Stimulated activated CD8-positive, alpha-beta memory T cell treated with anti-CD3 and anti-CD28 coated beads, Interleukin-4, amount 100 ng/mL, for 1 hour (primary cell): ENCODE measurements at places on chromosomes 6 and 20.

GRCh38 chr6:150704447-150705192 is 104.9 kb downstream of the PLEKHG1 start:
- no peak for DNase-seq

- DNase-seq: no peak
Measured at GRCh38 chr6:113647143-113647889, 209.8 kb upstream of the MARCKS start.

DNA sequence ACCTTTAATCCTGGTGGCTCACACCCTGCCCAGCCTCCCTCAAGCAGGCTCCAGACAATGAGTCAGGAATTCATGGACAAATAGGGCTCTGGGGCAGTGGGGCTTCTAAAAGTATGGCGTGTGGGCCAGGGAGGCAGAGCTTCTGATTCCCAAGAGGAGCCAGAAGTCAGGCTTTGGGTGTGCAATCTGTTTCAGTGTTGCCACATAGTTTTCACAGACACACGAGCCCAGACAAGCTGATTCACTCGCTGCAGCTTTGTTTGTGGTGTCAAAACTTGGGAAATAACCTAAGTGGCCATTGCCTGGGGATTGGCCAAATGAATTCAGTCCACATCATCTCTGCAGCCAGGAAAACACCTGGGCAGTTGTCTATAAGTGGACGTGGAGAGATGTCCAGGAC is 9.2 kb downstream of the PEDS1 start:
- no peak for DNase-seq

DNA sequence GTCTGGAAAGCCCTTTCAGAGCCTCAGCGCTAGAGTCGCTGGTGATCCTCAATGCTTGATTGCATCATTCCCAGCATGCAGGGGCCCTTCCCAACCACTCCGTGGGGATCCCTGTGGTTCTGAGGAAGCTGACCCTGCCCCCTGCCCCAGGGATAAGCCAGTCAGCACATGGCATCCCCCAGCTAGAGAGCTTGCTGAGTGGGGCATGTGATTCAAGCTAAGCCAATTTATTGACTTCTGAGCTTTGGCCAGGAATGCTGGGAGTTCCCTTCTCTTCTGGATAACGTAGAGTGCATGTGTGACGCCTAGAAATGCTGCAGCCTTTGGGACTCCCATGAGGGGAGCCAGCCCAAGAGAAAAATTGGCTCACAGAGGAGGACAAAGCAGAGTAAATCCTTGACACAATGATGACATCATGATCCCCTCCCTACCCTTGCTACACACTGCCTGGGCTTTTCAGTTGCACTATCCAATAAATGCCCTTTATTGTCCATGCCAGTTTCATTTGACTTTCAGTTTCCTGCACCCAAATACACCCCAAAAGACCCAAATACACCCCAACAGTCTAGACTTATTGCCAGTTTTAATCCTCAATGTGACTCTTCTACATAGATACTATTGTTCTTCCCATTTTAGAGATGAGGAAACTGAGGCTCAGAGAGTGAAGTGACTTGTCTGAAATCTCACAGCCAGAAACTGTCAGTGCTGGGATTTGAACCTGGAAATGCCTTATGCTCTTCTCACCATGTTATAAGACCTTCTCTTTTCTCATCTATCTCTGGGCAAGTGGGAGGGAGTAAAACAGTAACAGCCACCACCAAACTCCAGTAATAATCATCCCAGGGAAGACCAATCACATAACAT is 34.3 kb downstream of the KCNB1 start:
- no peak for DNase-seq

DNA sequence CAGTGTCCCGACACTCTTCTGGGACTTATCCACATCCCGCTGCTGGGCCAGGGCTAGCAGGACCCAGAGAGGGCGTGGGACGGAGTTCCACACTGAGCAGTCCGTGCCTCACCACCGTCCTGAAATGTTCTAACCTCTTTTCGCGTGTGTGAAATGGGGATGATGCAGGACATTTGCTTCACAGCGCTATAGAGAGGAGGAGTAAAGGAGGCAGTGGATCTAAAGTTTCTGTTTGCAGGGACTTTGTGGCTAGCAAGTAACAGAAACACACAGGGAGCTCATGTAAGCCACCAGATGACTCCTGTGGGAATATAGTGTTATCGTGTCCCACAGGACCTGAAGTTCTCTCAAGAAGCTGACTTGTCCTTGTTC is 634 bp downstream of the ITPA start:
- no peak for DNase-seq

DNA sequence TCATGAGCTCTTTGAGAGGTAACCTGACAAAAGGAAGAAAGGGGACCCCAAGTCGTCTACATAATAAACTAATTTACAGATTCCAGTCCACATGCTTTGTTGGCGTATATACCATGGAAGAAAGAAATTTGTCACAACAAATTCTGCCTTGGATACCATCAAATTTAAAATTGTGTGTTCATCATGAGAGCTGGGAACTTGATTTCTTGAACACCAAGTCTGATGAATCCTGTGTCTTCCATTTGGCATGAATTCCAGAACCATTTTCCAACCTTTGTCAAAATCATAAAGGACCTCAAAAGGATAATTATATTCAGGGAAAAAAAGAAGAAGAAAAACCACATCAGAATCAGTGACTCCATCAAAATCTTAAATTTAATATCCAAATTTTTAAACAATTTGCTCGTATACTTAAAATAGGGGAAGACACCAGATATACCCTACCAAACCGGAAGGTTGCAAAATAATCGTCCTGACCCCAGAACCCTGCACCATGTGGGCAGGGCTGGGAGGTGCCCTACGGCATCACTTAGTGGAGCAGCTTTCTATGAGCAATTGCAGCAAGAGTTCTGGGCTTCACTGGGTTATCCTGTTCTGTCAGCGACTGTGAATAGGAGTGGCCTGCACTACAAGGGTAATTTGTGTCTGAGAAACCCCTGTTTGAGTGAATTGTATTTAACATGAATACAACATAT is 74.1 kb upstream of the INSM1 start:
- DNase-seq: no peak

- no peak for DNase-seq
Measured at GRCh38 chr6:53119772-53120409, 28.8 kb downstream of the GCM1 start.
